Calu3 (cell line): ENCODE measurements at places on chromosomes 11 and 22. TPM values are rescaled to one million over a fixed set of nuclear protein-coding genes. Genes with fewer than 3 reads are reported as not detected.
A peak's percentile ranks its signal among the peaks of the same experiment; 100 is the strongest.

DNA sequence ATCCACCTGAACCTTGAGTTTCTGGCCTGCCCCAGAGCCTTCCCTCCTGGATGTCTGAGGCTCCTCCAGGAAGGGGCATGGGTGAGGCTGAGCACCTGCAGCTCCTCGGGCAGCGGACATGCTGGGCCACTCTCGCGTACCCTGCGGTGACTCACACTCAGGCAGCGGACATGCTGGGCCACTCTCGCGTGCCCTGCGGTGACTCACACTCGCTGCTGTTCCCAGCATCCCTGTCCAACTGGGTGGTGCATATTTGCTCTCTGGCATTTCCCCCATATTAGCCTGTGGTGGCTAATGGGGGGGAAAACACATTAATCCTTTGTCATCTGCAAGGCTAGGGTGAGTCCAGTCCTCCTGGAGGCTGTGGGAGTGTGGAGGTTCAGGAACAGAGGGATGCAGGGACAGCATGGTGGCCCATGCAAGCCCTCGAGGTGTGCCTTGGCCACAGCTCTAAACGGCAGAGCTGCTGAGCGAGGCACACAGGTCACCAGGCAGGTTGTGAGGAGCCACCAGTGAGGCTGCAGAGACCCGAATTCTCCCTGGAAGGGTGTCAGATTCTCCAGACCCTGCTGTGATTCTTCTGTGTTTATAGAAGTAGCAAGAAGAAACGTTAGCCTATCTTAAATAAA, 728.1 kb downstream of the BRD1 start:
- no peaks in the 10 kb centered on the region for H3K4me1 ChIP-seq
- H3K27ac ChIP-seq: no peak overlapping the region
- DNase-seq: peak; percentile 9
- no peak overlapping the region for H3K4me3 ChIP-seq
- peaks cover 11% of the 10 kb centered on the region for H3K36me3 ChIP-seq

- peaks cover 21% of the 10 kb centered on the region for H3K27me3 ChIP-seq
- H3K36me3 ChIP-seq: no peaks in the 10 kb centered on the region
- H3K27ac ChIP-seq: no peak overlapping the region
- no peak for DNase-seq
Measured at GRCh38 chr11:20584093-20584774, 15.2 kb upstream of the SLC6A5 start.

- H3K27ac ChIP-seq: no peak overlapping the region
- no peak for DNase-seq
- H3K36me3 ChIP-seq: no peaks in the 10 kb centered on the region
- H3K27me3 ChIP-seq: no peaks in the 10 kb centered on the region
- peaks cover 15% of the 10 kb centered on the region for H3K4me1 ChIP-seq
- no peak overlapping the region for H3K4me3 ChIP-seq
Measured at GRCh38 chr11:127071606-127072005, 71.0 kb upstream of the KIRREL3 start.

DNA sequence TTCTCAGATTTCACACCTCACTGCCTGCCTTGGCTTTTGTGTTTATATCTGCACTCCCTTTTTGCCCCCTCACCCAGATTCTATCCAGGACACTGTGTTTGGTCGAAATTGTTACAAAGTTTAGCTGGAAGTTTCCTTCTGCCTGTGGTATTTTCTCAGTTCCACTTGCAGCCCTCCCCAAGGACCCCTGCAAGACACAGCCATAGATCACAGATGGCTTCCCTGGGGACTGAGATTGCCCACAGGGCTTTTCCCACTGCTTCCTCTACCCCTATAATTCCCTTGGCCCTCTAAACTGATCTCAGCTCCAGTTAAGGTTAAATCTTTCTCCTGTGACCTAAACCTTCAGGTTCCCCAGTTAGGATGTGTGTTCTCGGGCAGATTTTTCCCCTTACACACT, 146.1 kb upstream of the C11orf87 start:
- H3K4me1 ChIP-seq: peaks cover 9% of the 10 kb centered on the region
- H3K27me3 ChIP-seq: no peaks in the 10 kb centered on the region
- H3K27ac ChIP-seq: no peak overlapping the region
- no peak overlapping the region for H3K4me3 ChIP-seq
- DNase-seq: no peak

Gene WNT7B
- total RNA-seq: 97.0 and 100.0 TPM in 2 replicates

GRCh38 chr11:60944490-60945294, 7.3 kb downstream of the SLC15A3 start:
- H3K4me1 ChIP-seq: peaks cover 12% of the 10 kb centered on the region
- no peak overlapping the region for H3K4me3 ChIP-seq
- H3K27ac ChIP-seq: peak overlapping the region; percentile 17

Gene GRK3
- total RNA-seq: 10.1 and 12.0 TPM in 2 replicates

DNA sequence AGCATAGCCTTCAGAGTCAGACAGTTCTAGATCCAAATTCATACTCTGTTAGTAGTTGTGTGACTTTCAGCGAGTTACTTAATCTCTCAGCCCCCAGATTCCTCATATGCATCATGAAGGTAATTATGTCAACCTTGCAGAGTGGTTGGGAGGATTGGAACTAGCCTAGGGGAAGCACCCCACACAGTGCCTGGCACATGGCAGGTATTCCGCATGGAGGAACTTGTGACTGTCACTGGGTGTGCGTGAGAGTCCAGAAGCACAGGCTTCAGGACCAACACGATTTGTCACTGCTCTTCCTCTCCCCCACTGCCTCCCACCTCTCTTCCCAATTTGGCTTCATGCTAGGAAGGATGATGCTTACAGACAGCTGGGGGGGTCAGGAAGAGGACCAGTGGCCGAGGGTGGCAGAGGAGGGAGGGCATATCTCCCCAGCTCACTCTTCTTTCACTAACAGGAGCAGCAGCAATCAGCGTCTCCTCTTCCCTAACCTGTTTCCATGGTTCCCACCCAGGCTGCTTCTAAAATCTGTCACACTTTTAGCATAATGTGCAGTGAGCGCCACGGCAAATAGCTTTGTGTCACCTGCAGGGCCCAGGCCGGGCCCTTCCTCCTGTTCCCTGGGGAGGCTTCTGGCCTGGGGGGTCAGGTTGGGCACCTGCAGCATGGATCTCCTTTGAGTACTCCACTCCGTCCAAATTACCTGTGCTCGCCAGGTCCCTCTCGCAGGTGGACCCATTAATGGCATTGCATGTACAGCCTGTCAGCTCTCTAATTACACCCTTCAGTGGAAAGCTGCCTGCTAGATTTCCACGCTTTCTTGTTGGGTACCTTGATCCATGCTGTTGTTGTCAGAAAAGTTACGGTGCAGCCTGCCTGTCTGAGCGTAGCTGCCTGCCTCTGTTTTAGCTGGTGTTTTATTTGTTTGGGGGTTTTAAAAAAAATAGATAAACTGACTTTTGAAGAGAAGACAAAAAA, 400.4 kb downstream of the NXPE2 start:
- DNase-seq: no peak
- no peaks in the 10 kb centered on the region for H3K36me3 ChIP-seq
- H3K4me1 ChIP-seq: no peaks in the 10 kb centered on the region
- H3K27me3 ChIP-seq: no peaks in the 10 kb centered on the region
- H3K4me3 ChIP-seq: no peak overlapping the region
- no peak overlapping the region for H3K27ac ChIP-seq

DNA sequence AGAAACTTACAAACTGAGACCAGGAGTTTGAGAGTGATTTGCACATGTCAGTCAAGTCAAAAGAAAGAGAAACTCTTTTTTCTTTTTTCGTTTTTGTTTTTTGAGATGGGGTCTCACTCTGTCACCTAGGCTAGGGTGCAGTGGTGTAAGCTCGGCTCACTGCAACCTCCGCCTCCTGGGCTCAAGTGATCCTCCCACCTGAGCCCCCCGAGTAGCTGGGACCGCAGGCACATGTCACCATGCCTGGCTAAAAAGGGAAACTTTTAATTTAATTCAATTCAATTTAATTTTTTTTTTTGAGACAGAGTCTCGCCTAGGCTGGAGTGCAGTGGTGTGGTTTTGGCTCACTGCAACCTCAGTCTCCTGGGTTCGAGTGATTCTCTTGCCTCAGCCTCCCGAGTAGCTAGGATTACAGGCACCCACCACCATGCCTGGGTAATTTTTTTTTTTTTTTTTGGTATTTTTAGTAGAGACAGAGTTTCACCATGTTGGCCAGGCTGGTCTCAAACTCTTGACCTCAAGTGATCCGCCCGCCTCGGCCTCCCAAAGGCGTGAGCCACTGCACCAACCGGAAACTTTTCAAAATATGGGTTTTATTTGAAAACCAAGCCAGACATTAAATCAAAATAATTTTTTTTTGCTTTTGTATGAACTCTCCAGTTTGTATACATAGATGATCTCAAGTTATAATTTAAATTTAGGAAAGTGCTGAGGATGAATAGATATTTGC, 9.9 kb downstream of the UCP3 start:
- no peaks in the 10 kb centered on the region for H3K36me3 ChIP-seq
- no peaks in the 10 kb centered on the region for H3K4me1 ChIP-seq
- H3K4me3 ChIP-seq: no peak overlapping the region
- no peaks in the 10 kb centered on the region for H3K27me3 ChIP-seq

Gene PNPLA5
- not detected in 2 replicates for total RNA-seq

DNA sequence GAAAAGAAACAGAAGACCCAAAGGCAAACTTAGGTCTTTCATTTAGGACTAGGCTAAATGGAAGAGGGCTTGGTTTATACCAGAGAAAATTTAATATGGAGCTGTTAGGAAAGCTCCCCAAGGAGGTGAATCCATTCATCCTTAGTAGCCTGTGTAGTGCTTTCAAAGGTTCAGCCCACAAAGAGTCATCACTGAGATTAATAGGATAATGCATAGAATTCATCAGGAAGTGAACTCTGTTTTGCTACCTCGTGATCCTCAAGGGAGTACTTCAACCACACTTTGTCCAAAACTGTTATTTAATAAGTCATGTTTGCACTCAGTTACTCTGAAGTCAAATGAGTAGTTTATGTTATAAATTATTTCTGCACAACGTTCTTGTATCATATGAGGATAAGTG, 43.3 kb upstream of the MMP7 start:
- no peak overlapping the region for H3K27ac ChIP-seq
- DNase-seq: no peak
- no peaks in the 10 kb centered on the region for H3K36me3 ChIP-seq
- H3K27me3 ChIP-seq: no peaks in the 10 kb centered on the region
- H3K4me1 ChIP-seq: no peaks in the 10 kb centered on the region

Gene ARHGAP42
- total RNA-seq: 9.9 and 10.3 TPM in 2 replicates

DNA sequence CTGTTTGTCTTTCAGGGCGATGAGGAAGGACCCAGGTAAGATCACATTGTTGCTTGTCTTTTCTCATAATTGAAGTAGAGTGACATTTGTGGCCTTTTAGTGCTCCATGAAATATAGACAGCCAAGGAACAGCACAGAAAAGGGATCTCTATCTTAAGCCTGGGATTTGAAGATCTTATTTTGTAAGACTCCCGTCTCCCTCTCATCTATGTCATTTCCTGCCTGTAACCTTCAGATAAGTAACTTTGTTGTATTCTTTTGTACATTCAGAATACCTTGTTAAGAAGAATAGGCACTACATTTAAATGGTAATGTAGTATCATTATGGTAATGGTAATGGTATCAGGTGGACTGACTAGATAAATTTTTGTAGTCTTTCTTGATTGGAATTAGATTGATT, 72.8 kb downstream of the TRIM44 start:
- peak overlapping the region; percentile 15 for H3K4me3 ChIP-seq
- no peak for DNase-seq
- H3K27me3 ChIP-seq: no peaks in the 10 kb centered on the region
- no peaks in the 10 kb centered on the region for H3K36me3 ChIP-seq
- H3K27ac ChIP-seq: peak overlapping the region; percentile 83
- H3K4me1 ChIP-seq: peaks cover 38% of the 10 kb centered on the region

DNA sequence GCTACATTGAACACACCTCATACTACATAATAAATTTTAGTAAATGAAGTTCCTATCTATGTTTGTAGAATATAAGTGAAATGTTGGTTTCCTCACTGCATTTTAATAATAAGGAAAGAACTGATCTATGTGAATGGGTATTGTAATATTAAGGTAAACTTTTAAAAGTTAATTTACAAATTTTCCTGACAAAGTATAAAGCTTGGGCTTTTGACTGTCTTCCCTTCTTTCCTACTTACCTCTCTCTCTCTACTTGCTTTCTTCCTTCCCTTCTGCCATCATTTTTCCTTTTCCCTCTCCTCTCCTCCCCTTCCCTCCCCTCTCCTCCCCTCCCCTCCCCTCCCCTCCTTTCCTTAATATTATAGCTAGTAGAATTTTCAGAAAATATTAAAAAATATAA, 798.2 kb downstream of the CNTN5 start:
- H3K27ac ChIP-seq: no peak overlapping the region
- H3K4me1 ChIP-seq: peaks cover 7% of the 10 kb centered on the region

DNA sequence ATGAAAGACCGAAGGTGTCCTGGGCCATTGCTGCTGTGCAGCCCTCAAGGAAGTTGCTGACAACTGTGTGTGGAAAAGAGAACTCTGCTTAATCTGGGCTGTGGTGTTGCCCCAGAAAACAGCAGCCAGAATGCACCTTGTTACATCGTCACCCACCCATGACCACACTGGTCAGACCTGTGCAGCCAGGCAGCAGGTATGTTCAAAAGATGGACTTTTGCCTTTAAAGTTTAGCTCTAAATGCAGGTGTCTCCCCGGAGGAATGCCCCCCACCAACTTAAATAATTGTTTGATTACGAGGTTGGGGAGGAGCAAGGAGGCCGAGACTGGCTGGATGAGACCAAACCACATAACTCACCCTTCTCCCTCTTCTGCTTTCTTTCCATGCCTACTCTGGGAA, 15.3 kb upstream of the POLA2 start:
- H3K4me1 ChIP-seq: peaks cover 9% of the 10 kb centered on the region
- H3K4me3 ChIP-seq: no peak overlapping the region
- DNase-seq: no peak

DNA sequence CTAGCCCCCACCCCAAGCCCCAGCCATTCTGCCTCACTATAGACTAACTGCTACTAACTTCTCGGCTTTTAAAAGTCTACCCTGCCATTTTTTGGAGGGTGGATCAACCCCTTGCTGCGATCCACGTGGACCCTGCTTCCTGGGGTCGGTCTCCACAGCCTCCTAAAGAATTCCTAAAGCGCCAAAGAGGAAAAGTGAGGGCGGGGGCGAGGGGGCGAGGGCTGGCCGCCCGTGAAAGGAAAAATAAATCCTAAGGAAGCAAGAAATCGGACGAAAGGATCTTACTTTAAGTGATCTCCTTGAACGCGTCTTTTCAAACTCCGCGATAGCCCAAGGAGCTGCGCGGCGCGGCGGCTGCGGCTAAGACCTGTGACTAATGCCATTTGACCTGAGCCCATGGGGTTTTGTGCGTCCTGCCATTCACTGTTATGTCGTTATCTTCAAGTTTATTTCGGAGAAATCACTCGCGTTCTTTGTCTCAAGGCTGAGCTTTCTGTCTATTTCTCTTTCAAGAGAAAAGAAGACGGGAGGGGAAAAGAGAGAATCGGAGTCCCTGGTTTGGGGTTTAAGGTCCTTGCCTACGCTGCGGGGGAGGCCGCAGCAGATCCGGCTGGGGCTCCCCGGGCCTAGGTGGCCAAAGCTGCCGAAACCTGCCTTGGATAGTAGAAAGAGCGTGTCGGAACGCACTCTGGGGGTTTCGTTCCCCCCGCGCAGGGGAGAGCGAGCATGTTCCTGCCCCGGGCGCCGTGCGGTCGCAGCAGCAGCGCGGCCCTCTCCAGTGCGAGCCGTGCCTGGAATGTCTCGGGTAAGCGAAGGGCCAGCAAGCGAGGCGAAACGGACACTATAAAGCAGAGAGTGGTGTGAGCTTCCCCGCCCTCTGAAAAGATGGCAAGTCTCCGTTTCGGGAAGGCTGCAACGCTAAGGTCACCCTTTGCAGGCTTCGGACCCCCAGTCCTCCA, 2.8 kb upstream of the DBX1 start:
- H3K4me3 ChIP-seq: peak overlapping the region; percentile 45
- no peaks in the 10 kb centered on the region for H3K36me3 ChIP-seq
- no peak overlapping the region for H3K27ac ChIP-seq
- DNase-seq: peak; percentile 17

Gene TRIM49B
- not detected in 2 replicates for total RNA-seq

Gene RHOD
- 24.1 and 24.7 TPM in 2 replicates for total RNA-seq

GRCh38 chr11:129372609-129373488, 2.8 kb upstream of the BARX2 start:
- no peaks in the 10 kb centered on the region for H3K27me3 ChIP-seq
- peak overlapping the region; percentile 65 for H3K4me3 ChIP-seq
- H3K4me1 ChIP-seq: peaks cover 27% of the 10 kb centered on the region
- DNase-seq: no peak
- peak overlapping the region; percentile 91 for H3K27ac ChIP-seq

Gene CCDC87
- total RNA-seq: 0.91 and 1.0 TPM in 2 replicates
